Spleen (tissue), 13 donors: ENCODE measurements at places on chromosomes 16 and 17. TPM values are rescaled to one million over a fixed set of nuclear protein-coding genes. Genes with fewer than 3 reads are reported as not detected.

DNA sequence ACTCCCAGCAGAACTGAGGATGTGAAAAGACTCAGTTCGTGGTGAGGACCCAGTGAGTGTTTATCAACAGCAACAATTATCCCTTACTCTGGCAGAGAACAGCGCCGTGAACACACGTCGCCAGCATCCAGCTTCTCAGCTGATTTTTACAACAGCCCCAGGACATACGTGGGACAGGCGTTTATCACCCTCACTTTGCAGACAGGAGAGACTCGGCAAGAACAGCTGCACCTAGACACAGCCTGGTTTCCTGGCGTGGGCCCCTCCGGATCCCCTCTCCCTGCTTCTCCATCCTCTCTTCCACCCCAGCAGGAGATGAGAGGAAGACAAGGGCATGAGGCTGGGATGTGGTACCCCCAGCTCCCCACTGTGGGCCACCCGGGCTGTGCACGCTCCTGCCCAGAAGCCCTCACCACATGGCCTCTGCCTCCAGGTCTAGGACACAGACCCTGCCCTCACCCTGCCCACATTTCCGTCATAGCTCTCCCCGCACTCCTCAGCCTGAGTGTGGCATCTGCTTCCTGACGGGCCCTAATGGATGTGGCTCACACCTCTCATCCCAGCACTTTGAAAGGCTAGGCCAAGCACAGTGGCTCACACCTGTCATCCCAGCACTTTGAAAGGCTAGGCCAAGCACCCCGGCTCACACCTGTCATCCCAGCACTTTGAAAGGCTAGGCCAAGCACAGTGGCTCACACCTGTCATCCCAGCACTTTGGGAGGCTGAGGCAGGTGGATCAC is 17.5 kb downstream of the ABR start:
- H3K27me3 ChIP-seq, result no peaks in the 10 kb centered on the region
- H3K36me3 ChIP-seq, result no peaks in the 10 kb centered on the region
- no peak overlapping the region for H3K27ac ChIP-seq
- peaks cover 9% of the 10 kb centered on the region for H3K4me1 ChIP-seq
- no peak for DNase-seq

DNA sequence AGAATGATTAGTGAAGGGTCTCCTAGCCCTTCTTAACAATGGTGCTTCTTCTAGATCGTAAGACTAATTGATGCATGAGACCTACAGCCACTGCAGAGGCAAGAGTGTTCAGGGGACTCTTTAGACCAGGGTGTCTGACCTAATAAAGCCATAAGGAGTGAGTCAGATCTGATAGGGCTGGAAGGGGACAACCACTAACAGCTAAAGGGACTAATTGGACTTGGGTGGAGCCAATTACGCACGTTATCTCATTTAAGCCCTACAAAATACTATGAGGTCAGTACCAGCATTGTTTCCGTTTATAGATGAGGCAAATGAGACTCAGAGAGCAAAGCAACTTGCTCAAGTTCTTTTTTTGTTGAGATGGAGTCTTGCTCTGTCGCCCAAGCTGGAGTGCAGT is 14.5 kb upstream of the RNF222 start:
- no peaks in the 10 kb centered on the region for H3K36me3 ChIP-seq
- peaks cover 7% of the 10 kb centered on the region for H3K4me1 ChIP-seq
- peak overlapping the region; percentile 61 for H3K27ac ChIP-seq
- H3K27me3 ChIP-seq, result peaks cover 6% of the 10 kb centered on the region
- no peak for DNase-seq

RABEP1 gene
- 57.1 TPM for total RNA-seq

GRCh38 chr17:81537343-81537855 is 9.2 kb downstream of the FSCN2 start:
- no peaks in the 10 kb centered on the region for H3K27me3 ChIP-seq
- H3K36me3 ChIP-seq, result peaks cover 44% of the 10 kb centered on the region
- H3K4me3 ChIP-seq, result no peak overlapping the region

DNA sequence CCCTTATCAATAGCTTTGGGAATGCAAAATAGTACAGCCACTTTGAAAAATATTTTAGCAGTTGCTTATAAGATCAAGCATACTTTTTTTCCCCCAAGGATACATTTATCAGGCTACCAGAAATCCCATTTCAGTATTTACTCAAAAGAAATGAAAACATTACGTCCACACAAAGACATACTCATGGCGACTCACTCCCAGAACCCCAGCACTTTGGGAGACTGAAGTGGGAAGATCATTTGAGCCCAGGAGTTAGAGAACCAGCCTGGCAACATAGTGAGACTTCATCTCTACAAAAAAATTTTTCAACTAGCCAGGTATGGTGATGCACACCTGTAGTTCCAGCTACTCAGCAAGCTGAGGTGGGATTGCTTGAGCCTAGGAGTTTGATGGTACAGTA is 5.9 kb downstream of the SKA2 start:
- peaks cover 17% of the 10 kb centered on the region for H3K4me1 ChIP-seq
- DNase-seq, result no peak
- H3K4me3 ChIP-seq, result no peak overlapping the region
- H3K36me3 ChIP-seq, result no peaks in the 10 kb centered on the region
- no peak overlapping the region for H3K27ac ChIP-seq

PIRT gene
- total RNA-seq, result not detected

WNT3 gene
- 0.66 TPM for total RNA-seq

DNA sequence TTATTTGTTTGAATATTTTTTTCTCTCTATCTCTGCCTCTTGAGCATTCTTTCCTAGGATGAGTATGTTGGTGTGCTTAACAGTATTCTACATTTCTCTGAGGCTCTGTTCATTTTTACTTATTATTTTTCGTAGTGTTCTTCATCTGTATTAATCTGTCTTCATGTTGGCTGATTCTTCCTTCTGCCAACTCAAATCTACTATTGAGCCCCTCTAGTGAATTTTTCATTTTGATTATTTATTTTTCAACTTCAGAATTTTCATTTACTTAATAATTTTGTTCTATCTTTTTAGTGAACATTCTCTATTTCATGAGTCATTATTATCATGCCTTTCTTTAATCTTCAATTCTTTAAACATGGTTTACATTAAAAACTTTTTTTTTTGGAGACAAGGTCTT is 3.2 kb upstream of the ST6GALNAC1 start:
- no peaks in the 10 kb centered on the region for H3K4me1 ChIP-seq
- no peak overlapping the region for H3K27ac ChIP-seq
- H3K36me3 ChIP-seq, result no peaks in the 10 kb centered on the region
- no peak for DNase-seq

KIFC3 gene
- total RNA-seq, result 61.5 TPM

SGCA gene
- total RNA-seq, result 1.2 TPM

DNA sequence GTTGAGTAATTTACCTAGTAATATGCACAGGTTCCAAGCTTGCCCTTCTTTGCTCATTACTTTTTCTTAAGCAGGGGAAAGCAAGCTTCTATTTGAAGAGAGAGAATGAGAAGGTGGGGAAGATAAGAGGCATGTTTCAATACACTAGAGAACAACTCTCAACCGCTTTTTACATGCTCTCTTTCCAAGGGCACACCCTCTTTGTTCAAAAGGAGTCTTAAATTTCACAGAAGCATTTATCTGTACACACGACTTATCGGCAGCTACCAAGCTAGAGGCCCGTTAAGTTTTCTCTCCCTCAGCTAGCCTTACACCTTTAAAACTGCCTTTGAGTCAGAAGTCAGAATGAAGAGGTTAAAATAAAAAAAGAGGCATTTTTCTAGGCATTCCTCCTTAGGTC is 79.6 kb downstream of the STH start:
- no peak for DNase-seq
- H3K4me1 ChIP-seq, result no peaks in the 10 kb centered on the region
- no peaks in the 10 kb centered on the region for H3K27me3 ChIP-seq

DNA sequence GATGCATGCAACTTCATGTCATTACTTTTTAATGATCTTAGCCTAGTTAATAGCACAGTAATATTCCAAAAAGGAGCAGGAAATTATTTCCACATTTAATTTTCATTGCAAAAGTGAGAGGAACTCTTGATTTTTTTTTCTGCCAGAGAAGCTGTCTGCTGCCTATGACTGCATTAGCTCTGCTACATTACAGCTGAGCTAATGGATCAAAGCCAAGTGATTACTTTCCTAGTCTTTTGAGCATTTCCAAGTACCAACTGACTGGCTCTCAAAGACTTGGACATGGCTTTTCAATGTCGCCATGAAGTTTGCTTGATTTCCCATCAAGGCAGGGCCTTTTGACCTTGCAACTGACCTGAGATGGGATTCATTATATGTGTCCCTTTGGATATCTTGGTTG is 356.6 kb upstream of the XYLT1 start:
- H3K4me3 ChIP-seq, result no peak overlapping the region
- H3K4me1 ChIP-seq, result no peaks in the 10 kb centered on the region
- DNase-seq, result no peak
- no peak overlapping the region for H3K27ac ChIP-seq
- H3K27me3 ChIP-seq, result no peaks in the 10 kb centered on the region

DNA sequence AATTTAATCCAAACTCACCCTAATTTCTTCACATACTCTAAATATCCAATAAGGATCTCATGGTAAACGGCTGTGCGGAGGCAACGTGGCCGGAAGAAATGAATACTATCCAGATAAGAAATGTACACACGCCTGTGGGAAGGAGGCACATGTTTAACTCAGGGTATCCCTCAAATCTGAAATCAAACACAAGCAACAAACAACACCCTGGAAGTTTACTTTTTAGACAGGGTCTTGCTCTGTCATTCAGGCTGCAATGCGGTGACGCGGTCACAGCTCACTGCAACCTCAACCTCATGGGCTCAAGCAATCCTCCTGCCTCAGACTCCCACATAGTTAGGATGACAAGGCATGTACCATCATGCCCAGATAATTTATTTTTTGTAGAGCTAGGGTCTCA is 21.2 kb upstream of the TRAP1 start:
- no peak overlapping the region for H3K4me3 ChIP-seq
- peaks cover 100% of the 10 kb centered on the region for H3K36me3 ChIP-seq
- peak; percentile 6 for DNase-seq
- no peaks in the 10 kb centered on the region for H3K27me3 ChIP-seq

GRCh38 chr17:51699303-51699702 is 439.0 kb downstream of the UTP18 start:
- no peaks in the 10 kb centered on the region for H3K36me3 ChIP-seq
- H3K4me3 ChIP-seq, result no peak overlapping the region
- H3K27me3 ChIP-seq, result no peaks in the 10 kb centered on the region
- H3K4me1 ChIP-seq, result no peaks in the 10 kb centered on the region
- H3K27ac ChIP-seq, result no peak overlapping the region

- peaks cover 3% of the 10 kb centered on the region for H3K4me1 ChIP-seq
- no peak overlapping the region for H3K27ac ChIP-seq
- H3K36me3 ChIP-seq, result no peaks in the 10 kb centered on the region
- no peak for DNase-seq
- H3K27me3 ChIP-seq, result no peaks in the 10 kb centered on the region
Observed at GRCh38 chr17:32279891-32280716, 14.5 kb downstream of the RHBDL3 start.
